ENCODE measurements at places on chromosomes 11 and 22.
A peak's percentile ranks its signal among the peaks of the same experiment; 100 is the strongest.

GRCh38 chr11:14768526-14769188 is 123.4 kb downstream of the CYP2R1 start:
- no peak for DNase-seq

GRCh38 chr11:86396396-86396795 is 21.7 kb downstream of the CCDC81 start:
- DNase-seq: no peak

GRCh38 chr22:44745853-44746789 is 6.3 kb upstream of the ARHGAP8 start:
- DNase-seq: no peak

- DNase-seq: no peak
These were observed 167.2 kb upstream of the ZBED5 start for GRCh38 chr11:11025087-11025486.

DNA sequence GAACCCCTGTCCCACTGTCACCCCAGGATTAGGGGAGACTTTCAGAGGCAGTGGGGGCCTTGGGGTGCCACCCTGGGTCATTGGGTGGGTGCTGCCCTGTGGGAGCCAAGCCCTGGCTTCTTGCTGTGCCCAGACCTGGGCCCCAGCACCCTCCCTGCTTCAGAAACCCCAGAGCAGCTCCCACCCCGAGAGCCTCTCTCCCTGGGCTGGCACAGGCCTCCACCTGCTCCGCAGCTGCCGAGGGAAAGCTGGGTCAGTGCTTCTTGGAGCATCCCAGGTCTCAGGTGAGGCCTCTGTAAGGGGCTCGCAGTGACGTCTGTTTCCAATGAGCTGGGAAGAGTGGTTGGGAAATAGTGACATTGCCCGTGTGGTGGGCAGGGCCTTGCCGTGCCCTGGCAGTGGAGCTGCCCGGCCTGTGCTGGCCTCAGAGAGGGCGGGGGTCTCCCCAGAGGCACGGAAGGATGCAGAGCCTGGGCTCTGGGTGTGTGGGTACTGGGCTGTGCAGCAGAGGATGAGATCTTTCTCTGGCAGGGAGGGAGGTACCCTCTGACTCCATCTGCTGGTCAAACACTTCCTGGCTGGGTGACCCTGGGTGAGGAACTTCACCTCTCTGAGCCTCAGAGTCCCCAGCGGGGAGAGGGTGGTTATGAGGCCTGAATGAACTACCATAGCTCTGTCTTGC is 23.0 kb downstream of the C22orf23 start:
- peak; percentile 47 for DNase-seq

- no peak for DNase-seq
These were observed 1389.6 kb downstream of the BRD1 start for GRCh38 chr22:48438096-48438495.

- no peak for DNase-seq
These were observed 158.4 kb upstream of the NARS2 start for GRCh38 chr11:78733031-78733430.

DNA sequence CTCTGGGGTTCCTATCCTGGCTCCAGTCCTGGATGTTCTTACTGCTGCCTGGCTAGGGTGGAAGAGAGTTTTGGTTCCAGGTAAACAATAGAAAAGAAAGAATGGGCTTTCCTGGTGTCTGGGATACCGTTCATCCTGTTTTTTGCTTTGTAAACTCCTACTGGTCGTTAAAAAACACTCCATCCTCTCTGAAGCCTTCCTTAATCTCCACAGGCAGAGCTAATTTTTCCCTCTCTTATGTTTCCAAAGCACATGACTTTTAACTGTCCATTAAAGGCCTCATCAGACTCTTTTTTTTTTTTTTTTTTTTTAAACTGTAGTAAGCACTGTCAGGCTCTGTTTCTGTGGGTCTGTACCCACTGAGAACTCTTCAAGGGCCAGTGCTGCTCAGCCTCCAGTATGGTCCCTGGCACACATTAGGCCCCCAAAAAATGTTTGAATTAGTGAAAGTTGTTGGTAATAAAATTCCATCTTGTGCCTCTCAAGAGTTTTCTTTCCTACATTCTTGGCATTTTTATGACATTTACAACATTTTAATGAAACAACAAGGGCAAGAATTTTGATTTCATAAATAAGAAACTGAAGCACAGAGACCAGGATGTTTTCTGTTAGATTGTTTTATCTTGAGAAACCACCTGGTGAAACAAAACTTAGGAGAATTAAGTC is 104.2 kb downstream of the TEAD1 start:
- no peak for DNase-seq

GRCh38 chr11:44065161-44065661 is 859 bp upstream of the ACCS start:
- DNase-seq: no peak

DNA sequence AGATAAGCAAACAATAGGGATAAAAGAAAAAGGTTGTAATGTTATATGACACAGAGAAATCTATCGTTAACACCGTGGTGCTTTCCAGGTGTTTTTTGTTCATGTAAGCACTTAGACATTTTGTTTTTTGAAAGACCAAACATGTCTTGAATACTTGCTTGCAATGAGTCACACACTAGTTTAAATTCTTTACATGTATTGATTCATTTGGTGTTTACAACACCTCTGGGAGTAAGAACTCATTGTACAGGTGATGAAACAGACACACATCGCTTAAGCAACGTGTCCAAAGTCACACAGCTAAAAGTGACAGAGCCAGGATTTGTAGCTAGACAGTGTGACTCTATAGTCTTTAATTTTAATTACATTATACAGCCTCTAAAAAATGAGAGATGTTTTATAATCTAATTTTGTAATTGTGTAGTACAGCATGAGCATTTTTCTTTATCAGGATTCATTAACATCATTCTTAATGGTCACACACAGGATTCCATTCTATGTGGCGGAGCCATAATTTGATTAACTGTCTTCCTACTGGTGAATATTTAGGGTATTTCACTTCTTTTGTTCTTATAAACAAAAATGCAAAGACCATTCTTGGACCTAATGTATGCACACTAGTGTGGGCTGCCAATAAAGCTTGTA is 148.8 kb downstream of the DBX1 start:
- no peak for DNase-seq

DNA sequence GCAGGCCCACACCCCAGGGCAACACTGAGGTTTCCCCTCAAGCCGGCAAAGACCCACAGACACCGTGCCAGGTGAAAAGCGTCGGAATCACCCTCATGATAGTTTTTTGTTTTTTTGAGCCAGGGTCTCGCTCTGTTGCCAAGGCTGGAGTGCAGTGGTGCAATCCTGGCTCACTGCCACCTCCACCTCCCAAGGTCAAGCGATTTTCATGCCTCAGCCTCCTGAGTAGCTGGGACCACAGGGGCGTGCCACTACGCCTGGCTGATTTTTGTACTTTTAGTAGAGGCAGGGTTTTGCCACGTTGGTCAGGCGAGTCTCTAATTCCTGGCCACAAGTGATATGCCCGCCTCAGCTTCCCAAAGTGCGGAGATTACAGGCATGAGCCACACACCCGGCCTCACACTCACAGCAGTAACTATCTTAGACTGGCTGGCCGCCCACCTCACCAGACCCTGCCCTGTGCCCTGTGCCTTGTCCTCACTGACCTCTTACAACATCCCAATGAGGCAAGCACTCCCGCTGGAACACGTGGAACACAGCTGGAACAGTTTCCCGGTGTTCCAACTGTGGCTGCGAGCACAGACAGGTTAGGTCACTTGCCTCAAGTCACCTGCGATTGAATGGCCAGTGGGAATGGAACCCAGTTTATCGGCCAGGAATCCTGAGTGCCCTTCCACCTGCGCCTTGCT is 21.1 kb downstream of the LRRC10B start:
- no peak for DNase-seq

GRCh38 chr22:23684561-23685031 is 6.2 kb upstream of the RGL4 start:
- no peak for DNase-seq

GRCh38 chr11:120203626-120204025 is 7.2 kb upstream of the OAF start:
- DNase-seq: no peak

DNA sequence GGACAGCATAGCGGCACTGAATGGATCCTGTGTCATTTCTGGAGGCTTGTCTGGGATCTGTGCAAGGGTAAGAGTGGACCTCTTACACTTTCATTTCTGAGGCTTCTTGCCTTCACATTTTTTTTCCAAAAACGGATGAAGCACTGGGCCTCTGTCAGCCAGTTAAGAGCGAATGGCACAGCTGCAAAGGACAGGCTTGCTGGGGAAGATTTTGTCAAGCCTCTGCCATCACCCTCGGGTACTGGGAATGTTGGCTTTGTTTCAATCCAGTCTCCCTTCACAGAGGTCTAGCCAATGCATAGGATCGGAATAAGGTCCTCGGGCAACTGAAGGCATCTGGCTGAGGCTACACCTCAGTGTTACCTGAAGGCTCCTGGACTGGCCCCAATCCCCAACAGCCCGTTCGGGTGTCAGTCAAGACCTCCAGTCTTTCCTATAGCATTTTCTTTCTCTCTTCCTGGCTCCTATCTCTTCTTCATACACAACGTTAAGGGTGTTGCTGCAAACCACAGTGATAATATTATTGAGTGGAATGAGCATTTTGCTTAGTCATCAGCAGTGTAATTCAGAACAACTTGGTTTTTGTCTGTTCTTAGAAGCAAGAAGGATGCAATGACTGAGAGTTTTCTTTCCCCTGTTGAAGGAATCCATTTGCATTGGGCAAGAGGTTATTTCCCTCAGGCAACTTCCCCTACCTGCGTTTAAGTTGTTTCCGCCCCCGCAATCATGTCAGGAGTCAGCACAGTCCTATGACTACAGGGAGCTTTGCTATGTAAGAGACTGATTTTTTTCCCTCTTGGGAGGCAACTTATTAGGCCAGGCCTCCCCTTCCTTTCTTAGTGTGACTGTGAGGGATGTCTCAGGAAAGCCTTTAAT is 22.8 kb downstream of the NPAT start:
- DNase-seq: no peak

DNA sequence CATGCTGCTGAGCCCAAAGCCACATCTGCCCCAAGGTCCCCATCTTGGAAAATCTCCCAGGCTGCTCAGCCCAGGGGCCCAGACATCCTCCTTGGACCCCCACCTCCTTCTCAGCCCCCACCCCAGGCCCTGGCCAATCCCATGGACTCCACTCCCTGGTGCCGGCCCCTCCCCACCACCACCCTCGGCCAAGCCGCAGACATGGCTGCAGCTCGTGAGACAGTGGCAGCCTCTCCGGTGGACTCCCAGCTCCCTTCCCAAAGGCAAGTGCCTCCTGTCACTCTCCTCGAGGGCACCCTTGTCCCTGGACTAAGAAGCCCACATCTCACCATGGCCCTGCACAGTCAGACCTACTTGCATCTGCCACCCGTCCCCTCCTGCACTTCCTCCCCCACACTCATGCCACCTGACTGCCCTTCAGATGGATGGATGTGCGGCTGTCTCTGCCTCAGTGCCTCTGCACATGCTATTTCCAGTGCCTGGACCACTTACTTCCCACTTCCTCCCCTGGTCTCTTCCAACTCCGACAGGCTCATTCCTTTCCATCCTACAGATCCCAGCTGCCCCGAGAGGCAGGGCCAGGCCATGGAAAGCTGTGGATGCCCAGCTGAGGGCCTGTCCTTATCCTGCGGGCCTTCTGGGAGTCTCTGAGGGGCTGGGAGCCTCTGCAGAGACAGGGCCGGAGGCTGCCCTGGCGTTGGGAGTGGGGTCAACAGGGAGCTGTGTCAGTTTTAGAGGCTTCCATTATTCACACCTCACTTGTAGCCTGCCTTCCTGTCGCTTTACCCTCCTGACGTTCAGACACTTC is 25.5 kb upstream of the RFPL3 start:
- no peak for DNase-seq

DNA sequence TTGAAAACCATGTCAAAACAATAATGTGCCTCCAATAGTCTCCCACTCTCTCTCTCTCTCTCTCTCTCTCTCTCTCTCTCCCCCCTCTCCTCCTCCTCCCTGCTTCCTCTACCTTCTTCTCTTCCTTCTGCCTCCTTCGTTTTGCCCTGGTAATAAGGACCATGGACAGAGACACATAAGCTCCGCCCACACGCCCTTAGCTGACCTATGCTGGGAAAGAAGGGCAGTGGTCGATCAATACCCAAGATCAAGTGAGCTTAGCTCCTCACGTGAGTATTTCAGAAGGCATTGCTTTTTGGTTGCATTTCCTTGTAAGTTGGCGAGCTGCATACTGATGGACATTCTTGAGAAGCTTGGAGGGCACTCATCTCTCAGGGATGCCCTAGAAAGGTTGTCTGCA is 194.8 kb downstream of the MIAT start:
- no peak for DNase-seq

DNA sequence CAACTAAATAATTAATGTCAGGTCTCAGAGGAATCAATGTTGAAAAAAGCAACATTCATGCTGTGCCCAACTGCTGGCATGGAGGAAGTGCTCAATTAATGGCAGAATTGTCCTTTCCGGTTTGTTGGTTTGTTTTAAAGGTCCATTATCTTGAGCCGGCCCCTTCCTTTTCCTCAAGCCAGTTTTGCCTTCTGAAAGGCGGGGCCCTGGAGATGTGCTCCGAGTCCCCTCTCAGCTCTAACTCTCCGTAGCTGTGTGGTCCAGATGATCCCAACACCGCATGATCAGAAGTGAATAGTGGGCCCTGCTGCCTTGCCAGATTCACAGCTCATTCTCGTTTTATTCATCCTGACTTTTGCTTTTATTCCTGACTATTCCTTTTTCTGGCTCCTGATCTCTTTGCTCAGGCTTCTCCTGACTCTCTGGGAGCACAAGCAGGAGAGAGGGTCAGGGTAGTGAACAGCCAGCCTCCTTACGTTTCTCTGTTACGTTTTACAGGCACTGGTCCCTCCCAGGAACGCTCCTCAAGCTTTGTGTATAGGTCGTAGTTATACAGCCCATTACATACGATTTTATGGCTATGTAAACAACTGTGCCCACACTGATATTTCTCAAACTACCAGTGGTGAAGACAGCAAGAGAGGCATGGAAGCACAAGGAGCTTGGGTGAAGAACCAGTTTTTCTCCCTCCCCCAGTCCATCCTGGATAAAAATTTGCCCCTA is 265.9 kb downstream of the LARGE1 start:
- no peak for DNase-seq

DNA sequence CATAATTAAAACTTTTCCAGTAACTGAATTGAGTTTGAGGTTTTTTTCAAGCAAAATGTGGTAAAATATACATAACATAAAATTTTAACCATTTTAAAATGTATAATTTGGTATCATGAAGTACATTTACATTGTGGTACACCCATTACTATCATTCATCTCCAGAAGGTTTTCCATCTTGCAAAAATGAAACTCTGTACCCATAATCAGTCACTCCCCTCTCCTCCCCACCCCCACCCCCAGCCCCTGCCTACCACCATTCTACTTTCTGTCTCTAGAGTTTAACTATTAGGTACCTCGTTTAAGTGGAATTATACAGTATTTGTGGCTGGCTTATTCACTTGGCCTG is 63.7 kb downstream of the MICAL2 start:
- no peak for DNase-seq
